Activated CD8-positive, alpha-beta T cell treated with anti-CD3 and anti-CD28 coated beads, Interleukin-2, amount 10 ng/mL, durations not matched to agents 7 days and 5 days (primary cell): ENCODE measurements at places on chromosomes 16 and 17.

DNA sequence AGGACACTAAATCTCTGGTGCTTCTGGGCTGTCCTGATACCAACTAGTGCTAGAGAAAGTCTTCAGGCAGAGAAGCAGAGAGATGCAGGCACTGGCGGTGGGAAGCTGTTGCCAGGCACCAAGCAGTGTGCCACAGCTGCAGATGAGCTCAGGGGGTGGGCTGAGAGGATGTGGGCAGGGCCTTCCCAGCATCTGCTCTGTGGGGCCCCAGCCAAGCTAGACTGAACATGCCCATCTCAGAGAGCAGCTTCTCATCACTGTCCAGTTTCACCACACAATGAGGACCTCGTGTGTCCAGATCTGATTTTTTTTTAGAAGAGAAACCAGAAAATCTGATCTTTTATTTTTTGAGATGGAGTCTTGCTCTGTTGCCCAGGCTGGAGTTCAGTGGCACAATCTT, 17.1 kb downstream of the PSKH1 start:
- peaks cover 13% of the 10 kb centered on the region for H3K36me3 ChIP-seq
- no peaks in the 10 kb centered on the region for H3K27me3 ChIP-seq
- H3K4me3 ChIP-seq, result no peak overlapping the region

- H3K4me1 ChIP-seq, result peaks cover 4% of the 10 kb centered on the region
- H3K36me3 ChIP-seq, result no peaks in the 10 kb centered on the region
- no peak overlapping the region for H3K27ac ChIP-seq
- no peak for DNase-seq
- no peak overlapping the region for H3K4me3 ChIP-seq
- peaks cover 7% of the 10 kb centered on the region for H3K27me3 ChIP-seq
These were observed 5.9 kb upstream of the EPX start for GRCh38 chr17:58186591-58186990.

- H3K27me3 ChIP-seq, result no peaks in the 10 kb centered on the region
- peaks cover 65% of the 10 kb centered on the region for H3K4me1 ChIP-seq
- peak; percentile 57 for DNase-seq
- H3K27ac ChIP-seq, result peak overlapping the region; percentile 95
These were observed 910 bp downstream of the ITGAL start for GRCh38 chr16:30473231-30474073.

GRCh38 chr16:75908331-75909117, 182.2 kb upstream of the CPHXL start:
- no peak overlapping the region for H3K4me3 ChIP-seq
- no peaks in the 10 kb centered on the region for H3K36me3 ChIP-seq
- DNase-seq, result no peak
- no peaks in the 10 kb centered on the region for H3K27me3 ChIP-seq

DNA sequence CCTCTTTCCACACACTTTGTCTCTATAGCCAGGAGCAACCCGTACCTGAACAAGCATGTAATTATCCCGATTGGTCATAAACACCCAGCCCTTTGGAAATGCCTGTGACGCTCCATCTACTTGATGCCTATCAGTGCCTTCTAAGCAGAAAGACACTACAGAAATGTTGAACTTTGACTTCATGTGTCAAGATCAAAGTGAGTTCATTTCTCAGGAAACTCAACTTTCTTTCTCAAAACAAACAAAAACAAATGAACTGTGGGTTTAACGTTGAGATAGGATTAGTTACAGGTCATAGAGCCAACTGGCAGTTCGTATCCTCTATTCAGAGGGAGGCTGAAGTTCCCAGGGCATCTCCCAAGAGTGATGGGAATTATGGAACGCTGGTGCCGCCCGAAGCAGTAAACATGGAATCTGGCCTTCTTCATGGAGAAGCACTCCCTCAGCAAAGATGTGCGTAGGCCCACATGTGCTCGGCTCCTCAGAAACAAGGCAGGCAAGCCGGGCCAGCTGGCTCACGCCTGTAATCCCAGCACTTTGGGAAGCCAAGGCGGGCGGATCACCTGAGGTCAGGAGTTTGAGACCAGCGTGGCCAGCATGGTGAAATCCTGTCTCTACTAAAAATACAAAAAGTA, 9.5 kb downstream of the SLC6A4 start:
- H3K36me3 ChIP-seq, result no peaks in the 10 kb centered on the region
- no peaks in the 10 kb centered on the region for H3K4me1 ChIP-seq
- no peak overlapping the region for H3K27ac ChIP-seq
- H3K4me3 ChIP-seq, result no peak overlapping the region
- no peak for DNase-seq
